ENCODE measurements at places on chromosomes 4 and X.

DNA sequence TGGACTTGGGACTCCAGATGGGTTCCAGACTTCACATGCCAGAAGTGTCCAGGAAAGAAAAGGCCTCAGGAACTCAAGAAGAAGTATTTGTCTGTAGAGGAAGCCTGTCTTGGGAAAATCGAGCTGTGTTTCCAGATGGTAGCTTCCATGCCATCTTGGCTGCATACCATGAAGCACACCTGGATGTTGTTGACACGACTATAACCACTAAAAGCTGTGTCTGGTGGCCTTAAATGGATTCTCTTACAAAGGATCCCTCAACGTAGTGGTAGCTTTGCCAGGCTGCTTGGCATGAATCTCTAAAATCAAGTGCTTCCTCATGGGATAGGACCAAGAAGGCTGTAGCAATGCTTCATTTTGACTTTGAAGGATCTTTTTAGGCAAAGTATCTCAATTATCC is 313.4 kb upstream of the BOD1L1 start:
- no peak for DNase-seq

GRCh38 chr4:41379230-41379629 is 122.5 kb downstream of the UCHL1 start:
- DNase-seq: no peak

- peak; percentile 12 for DNase-seq
Measured at GRCh38 chr4:145481164-145481941, at the start of gene SMAD1. SMAD1 (plus strand) TSS chr4:145481853; CDS start chr4:145514614, 32,761 bp downstream.

- DNase-seq: no peak
Measured at GRCh38 chr4:8261851-8262535, 7.6 kb upstream of the HTRA3 start.
